A673 (cell line): ENCODE measurements at places on chromosomes 2 and 18. TPM values are rescaled to one million over a fixed set of nuclear protein-coding genes. Genes with fewer than 3 reads are reported as not detected.
A peak's percentile ranks its signal among the peaks of the same experiment; 100 is the strongest.

- H3K4me3 ChIP-seq = no peak overlapping the region
- no peaks in the 10 kb centered on the region for H3K36me3 ChIP-seq
- no peak overlapping the region for H3K27ac ChIP-seq
- no peak for DNase-seq
These were observed 247.6 kb downstream of the SLC8A1 start for GRCh38 chr2:40204268-40204667.

- H3K4me1 ChIP-seq = no peaks in the 10 kb centered on the region
- no peak overlapping the region for H3K4me3 ChIP-seq
- DNase-seq = no peak
- H3K27me3 ChIP-seq = no peaks in the 10 kb centered on the region
These were observed 38.4 kb downstream of the YPEL5 start for GRCh38 chr2:30185178-30185577.

- no peak overlapping the region for H3K27ac ChIP-seq
- no peak overlapping the region for H3K4me3 ChIP-seq
- H3K4me1 ChIP-seq = no peaks in the 10 kb centered on the region
These were observed 44.2 kb downstream of the VSNL1 start for GRCh38 chr2:17584689-17585088.

DNA sequence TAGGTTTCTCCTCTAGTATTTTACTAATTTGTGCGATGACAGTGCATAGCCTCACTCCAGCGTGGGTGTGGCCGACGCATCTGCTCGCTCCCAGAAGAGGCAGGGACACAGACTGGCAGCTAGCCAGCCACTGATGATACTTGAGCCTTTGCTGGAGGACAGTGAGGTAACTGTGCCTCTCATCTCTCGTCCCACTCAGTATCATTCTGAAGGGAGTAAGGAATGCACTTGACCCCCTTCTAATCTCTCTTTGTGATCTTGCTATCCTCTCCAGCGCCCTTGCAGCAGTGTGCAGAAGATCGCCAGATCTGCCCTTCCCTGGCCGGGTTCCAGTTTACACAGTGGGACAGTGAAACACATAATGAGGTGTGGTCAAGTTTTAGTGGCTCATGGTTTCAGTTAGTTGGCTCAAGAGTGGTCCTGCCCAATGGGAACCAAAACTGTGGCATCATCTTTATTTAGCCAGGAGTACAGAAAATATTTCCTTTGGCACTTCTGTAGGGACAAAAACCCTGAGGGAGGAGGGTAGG is 17.5 kb downstream of the NCAPH start:
- no peak overlapping the region for H3K4me3 ChIP-seq
- H3K27me3 ChIP-seq = no peaks in the 10 kb centered on the region
- peak overlapping the region; percentile 62 for H3K27ac ChIP-seq
- peak; percentile 91 for DNase-seq

The RGPD3 gene
- total RNA-seq = 0.30 and 0.57 TPM in 2 replicates

The HOXD13 gene
- total RNA-seq = 32.7 and 33.8 TPM in 2 replicates

The SH3RF3 gene
- total RNA-seq = 0.11 and 0.15 TPM in 2 replicates
